ENCODE measurements at places on chromosomes 7 and 10.

- no peak for DNase-seq
These were observed 26.6 kb downstream of the WNT8B start for GRCh38 chr10:100489396-100489795.

GRCh38 chr7:138195151-138195571 is 118.9 kb downstream of the AKR1D1 start:
- DNase-seq, result peak; percentile 66

DNA sequence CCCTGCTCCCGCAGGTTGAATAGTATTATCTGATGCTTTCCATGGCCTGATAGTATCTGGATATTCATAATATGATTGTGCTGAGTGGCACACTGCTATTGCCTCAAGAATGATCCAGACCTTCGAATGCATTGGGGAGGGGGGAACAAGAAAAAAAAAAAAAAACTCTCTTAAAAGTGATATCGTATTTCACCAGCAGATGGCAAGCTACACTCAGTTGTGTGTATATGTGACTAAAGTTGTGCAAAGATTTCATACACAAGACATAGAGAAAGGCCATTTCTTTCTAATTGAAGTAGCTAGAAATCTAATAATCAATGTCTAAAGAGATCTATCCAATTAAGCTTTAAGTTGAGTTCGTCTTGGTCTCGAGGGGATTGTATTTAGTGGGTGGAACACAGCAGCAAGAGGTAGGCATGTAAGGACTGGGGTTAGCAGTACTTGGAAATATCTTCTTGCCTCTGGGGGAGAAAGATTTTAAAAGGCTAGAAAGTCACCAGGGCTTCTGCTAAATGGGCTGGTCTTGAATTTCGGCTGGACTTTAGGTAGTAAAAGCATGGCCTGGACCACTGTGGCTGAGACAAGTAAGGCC is 15.3 kb downstream of the SFRP4 start:
- no peak for DNase-seq

DNA sequence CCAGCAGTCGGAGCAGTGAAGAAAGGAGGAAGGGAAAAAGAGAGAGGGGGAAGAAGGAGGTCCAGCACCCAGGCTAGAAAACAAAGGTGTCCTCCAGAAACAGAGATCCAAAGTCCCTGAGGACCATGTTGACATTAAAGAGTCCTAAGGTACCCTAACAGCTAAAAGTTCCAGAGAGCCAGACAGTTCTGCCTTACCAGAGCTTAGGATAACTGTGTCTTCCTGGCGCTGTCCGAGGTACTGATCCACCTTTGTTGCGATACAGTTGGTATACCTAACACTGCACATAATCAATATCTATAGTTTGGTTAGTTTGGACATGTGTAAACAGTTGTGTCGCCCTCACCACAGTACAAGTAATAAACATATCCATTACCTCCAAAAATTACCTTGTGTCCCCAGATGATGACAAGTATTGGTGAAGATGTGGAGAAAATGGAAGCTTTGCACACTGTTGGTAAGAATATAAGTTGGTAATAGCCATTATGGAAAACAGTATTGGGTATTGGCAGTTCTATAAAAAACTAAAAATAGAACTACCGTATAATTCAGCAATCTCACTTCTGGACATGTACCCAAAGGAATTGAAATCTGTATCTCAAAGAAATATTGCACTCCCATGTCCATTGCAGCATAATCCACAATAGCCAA is 59.8 kb downstream of the GRID1 start:
- no peak for DNase-seq

- DNase-seq, result no peak
These were observed 91.7 kb downstream of the RNF216 start for GRCh38 chr7:5689716-5690115.

GRCh38 chr10:6607182-6607581 is 27.1 kb upstream of the PRKCQ start:
- DNase-seq, result no peak

DNA sequence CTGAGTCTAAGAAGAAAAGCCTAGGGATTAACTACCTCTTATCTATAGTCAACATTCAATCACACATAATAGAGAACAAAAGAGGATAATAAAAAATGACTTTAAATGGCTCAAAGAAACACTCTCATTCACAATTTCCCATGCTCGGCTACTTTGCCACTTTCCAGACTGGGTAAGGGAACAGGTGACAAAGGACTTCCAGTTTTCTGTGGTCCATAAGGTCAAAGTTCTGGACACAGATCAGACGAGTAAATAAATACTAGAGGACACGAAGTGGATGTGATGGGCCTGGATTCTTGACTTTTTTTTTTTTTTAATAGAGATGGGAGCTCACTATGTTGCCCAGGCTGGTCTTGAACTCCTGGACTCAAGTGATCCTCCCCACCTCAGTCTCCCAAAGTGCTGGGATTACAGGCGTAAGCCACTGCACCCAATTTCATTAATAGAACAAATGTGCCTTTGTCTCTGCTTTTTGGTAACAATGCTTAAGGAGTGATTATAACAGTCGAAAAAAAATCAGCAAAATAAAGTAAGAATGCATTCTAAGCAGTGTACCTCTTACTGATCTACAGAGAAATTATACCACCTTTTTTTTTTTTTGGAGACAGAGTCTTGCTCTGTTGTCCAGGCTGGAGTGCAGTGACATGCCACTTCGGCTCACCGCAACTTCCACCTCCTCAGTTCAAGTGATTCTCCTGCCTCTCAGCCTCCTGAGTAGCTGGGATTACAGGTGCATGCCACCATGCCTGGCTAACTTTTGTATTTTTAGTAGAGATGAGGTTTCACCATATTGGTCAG is 70.6 kb downstream of the WAPL start:
- no peak for DNase-seq

DNA sequence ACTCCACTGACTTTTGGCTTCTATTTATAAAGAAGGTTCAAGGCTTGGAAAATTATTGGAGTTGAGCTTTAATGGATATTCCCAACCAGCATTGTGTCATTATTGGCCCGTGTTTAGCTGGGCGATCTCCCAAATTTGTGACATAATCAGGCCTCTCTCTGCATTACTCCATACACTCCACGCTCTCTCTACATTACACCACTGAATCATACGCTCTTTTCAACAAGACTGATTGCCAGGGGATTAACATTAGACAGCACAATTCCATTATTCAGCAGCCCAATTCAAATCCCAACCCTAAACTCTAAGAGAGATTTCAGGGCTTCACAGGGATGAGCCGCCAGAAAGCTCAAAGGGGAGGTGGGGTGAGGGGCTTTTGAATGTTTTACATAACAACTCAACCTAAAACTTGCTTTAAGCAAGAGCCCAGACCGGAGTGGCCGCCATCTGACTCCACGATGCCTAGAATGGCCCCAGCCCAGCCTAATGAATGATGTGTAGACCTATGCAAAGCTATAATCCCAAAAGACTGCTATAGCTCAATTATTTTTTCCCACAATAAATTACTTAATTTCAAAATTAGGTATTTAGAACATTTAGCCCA is 61.8 kb downstream of the FGFR2 start:
- no peak for DNase-seq

GRCh38 chr7:12695965-12696364 is 8.5 kb downstream of the ARL4A start:
- no peak for DNase-seq

DNA sequence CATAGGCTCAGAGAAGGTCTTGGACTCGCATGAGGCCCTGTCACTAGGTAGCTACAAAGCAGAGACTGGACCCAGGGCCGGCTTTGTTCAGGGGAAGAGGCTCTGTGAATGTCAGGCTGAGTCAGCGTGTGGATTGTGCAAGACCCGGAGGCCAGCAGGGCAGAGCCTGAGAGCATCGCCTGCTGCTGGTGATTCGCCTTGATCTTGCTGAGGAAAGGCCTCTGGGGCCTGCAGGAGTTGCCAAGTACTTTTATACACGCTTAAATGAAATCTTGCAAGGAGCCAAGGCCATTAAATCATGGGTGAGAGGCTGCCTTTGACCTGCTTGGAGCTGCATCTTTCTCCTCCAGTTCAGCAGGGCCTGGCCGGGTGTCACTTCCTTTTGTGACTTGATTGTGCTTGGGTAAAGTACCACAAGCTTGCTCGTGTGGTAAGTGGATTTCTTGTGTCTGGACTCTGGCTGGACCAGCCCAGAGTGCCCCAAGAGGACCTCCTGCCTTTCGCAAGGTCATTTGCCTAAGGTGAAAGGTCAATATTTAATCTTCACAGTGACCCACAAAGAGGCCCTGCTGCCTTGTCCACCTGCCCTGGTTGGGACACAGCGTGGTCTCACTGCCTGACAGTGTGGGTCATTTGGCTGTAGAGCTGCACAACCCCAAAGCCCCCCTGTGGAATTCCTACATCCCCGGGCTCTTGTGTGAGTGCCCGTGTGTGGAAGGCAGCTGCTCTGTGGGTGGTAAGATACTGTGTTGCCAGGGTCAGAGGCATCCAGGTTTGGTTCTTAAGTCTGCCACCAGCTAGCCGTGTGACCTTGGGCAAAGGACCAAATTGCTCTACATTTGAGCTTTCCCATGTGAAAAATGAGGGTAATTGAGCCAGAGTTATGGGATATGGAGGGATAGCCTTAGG is 38.6 kb upstream of the SH2D4B start:
- peak; percentile 99 for DNase-seq

GRCh38 chr7:2124604-2125345 is 108.0 kb downstream of the MAD1L1 start:
- no peak for DNase-seq

DNA sequence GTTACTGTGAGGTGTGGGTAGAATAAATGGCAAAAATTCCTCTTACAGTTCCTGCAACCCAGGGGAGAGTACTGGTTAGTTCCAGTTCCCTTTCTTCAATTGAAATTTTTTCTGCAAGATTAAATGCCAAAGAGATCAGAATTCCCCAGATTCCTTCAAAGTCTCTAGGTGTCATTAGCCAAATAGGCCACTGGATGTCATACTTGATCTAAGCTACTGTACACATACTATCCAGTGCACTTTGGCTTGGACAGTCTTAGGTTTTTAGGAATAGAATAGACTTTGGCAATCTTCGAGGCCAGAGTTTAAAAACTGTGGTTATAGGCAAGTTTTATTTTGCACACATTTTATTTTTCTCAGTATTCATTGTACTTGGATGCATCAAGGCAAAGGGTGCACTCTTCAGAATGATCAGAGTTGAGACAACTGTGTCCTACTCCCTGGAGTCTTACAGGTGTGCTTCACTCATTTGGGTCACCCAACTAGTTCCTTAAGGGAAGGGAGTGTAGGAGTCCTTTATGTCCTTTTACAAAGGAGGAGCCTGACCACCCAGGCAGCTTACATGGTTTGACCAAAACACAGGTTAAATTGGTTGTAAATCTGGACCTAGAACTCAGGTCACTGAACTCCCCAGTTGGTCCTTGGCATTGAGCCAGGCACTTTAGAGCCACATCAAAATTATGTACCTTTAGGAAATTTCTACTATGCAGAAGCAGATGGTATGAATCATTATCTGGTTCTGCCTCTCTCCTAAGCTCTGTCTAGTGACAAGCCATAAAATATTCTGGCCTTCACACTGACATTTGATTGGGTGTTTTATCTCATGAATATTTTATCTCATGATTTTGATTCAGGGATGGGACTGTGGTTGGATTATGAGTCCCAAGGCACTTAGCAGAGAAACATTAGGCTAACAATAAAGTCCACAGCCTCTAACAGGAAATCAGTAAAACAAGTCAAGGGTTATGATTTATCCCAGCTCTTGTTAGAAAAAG is 49.5 kb downstream of the ASAH2B start:
- peak; percentile 47 for DNase-seq

GRCh38 chr7:36545291-36545690 is 155.6 kb downstream of the ANLN start:
- no peak for DNase-seq

DNA sequence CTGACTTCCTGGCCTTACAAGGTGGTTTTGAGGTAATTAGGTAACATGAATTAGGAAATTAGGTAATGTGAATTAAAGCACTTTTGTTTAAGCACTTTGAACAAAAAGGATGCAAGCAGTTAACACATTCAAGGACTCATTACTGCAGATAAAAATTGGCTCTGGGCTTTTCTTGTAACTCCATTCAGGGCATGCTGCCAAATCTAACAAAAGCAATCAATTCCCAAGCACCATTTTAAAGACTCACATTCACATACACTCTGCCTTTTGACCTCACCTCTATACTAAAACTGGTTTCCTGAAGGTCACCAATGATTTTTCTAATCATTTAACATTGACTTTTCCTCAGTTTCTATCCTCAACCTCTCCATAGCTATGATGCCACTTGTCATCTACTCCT is 251.2 kb upstream of the RHOBTB1 start:
- DNase-seq, result no peak

- DNase-seq, result no peak
These were observed 33.6 kb downstream of the THNSL1 start for GRCh38 chr10:25049966-25050365.

- no peak for DNase-seq
These were observed 1.2 kb upstream of the SMARCD3 start for GRCh38 chr7:151249732-151250072.

DNA sequence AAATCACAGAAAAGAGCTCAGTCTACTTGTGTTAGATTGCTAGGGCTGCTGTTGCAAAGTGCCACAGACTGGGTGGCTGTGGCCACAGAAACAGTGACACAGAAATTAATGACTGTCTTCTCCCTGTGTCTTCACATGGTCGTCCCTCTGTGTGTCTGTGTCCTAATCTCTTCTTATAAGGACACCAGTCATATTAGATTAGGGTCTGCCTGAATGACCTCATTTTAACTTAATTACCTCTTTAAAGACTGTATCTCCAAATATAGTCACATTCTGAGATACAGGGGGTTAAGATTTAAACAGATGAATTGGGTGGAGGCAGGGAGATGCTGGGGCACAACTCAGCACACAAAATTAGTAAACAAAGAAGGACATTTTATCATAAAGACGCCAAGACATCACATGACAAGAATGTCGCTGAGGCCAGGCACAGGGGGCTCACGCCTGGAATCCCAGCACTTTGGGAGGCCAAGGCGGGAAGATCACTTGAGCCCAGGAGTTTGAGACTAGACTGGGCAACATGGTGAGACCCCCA is 23.3 kb upstream of the PARD3 start:
- DNase-seq, result no peak

DNA sequence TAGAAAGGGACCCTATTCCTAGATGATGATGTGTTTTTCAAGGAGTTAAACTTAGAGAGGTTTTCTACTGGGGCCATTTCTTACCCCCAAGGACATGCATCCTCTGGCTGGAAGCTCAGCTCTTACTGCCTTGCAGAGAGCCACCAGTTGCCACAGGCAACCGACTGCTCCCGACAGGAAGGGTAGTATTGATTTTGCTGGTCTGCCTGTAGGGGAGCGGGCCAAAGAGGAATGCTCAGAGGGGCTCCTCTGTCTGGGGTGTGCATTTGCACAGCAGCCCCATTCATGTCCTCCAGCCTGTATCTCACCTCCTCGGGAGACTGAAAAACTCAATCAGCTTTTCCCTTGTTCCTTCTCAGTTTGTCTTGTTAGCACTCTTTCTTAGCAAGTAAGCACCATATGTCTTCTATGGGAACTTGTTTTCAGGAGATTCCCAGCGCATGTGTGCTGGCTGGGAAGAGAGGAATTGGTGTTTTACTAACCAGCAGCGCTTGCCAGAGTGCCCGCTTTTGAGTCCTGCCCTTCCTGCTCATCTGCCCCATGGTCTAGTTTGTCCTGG is 739.0 kb upstream of the GALNT17 start:
- no peak for DNase-seq

GRCh38 chr10:22986771-22987542 is 59.1 kb downstream of the ARMC3 start:
- no peak for DNase-seq

All from PC-9 (cell line).